ENCODE measurements at places on chromosomes 11 and 22.

DNA sequence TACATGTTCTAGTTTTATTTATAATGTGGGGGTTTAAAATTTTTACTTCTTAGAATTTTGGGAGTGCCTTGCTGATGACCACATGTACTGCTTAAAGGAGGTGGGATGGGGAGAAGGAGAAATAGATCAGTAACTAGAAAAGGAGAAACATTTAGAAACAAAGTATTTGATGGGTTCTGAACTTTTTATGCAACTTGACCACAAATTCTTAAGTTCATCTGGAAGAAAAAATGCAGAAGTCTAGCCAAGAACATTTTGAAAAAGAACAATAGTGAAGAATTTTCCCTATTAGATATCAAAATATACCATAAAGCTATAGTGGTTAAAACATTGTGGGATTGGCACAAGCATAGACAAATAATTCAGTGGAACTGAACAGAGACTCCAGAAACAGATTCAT is 73.3 kb upstream of the AMPD3 start:
- DNase-seq: no peak

DNA sequence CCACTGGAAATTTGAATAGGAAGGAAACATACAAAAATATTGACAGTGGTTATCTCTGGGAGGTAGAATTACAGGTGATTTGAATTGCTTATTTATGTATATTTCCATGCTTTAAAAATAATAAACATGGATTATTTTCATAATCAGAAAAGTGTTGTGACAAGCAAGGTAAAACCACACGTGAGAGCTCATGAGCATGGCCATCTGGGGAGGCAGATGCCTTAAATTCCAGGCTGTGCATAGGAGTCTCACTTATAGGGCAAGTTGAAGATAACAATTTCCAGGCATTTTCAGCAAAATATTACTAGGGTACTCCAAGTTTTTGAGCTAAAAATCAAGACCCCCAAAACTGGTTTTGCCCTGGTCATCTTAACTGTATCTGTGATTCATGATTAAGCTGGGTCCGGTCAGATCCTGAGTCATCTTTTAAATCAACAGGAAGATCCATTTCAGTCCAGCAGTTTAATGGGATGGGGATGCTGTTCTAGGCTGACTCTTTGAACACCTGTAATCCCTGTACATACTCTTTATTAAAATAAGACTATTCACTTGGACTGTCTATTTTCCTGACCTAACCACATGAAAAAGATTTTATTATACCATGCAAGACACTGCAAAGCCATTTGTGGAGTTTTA is 115.8 kb upstream of the NARS2 start:
- DNase-seq: no peak

- DNase-seq: no peak
Observed at GRCh38 chr11:113019711-113020110, 58.5 kb downstream of the NCAM1 start.

- DNase-seq: no peak
Observed at GRCh38 chr11:66720223-66720898, 8.7 kb downstream of the SPTBN2 start.

DNA sequence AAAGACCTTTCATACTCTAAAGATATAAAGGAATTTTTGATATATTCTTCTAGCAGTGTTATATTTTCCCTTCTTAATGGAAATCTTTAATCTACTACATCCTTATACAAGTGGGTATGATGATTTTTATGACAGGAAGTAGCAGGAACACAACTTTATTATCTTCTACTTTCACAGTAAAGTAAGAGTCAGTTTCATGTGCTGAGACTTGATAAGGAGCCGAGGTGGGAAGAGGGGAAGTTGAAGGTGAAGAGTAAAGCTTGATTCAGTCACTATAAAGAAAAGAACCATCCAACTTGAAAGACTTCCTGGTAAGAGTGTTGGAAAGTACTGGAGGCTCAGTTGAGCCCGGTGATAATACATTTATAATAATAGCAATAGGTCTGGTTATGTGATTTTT is 82.1 kb upstream of the PTH start:
- DNase-seq: no peak

GRCh38 chr11:61757213-61757862 is 4.9 kb downstream of the MYRF start:
- no peak for DNase-seq

GRCh38 chr11:2314525-2315394 is 12.9 kb downstream of the TSPAN32 start:
- no peak for DNase-seq

DNA sequence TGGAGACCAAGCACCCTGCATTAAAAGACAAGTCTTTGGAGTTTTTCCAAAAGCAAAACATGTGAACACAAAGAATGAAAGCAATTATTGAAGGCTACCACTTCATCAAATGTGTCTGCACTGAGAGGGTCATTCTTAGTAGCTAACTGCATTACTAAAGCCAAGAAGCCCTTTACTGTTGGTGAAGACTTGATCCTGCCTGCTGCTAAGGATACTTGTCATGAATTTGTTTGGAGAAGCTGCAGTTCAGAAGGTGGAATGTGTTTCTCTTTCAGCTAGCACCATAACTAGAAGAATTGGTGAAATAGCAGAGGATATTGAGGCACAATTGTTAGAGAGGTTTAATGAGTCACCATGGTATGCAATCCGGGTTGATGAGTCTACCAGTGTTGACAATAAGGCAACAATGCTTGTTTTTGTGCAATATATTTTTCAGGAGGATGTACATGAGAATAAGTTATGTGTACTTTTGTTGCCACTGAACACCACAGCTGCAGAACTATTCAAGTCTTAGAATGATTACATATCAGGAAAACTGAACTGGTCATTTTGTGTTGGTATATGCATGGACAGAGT is 457.3 kb upstream of the ISX start:
- no peak for DNase-seq
